ENCODE measurements at places on chromosomes 1 and 21.

- DNase-seq = no peak
Observed at GRCh38 chr1:40645118-40645680, 20.3 kb downstream of the RIMS3 start.

DNA sequence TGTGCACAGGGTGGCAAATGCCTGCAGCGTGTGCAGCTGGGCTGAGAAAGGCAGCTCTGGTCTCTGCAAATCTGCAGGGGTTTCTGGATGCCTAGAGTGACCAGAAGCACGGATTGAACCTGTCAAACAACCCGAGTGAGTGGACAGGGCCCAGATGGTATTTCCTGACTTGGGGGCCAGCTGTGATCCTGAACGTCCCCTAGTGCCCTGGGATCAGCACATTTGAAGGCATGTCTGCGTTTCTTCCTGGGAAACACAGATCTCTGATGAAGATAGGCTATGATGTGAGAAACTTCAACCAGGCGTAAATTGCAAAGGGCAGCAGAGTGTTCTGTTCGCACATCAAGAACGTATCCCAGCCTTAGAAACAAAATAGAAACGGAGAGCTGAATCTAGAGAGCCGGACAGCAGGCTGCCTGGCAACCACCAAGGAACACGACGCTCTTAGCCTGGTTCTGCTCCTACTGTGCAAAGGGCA is 163.1 kb downstream of the KCNJ6 start:
- DNase-seq = no peak

DNA sequence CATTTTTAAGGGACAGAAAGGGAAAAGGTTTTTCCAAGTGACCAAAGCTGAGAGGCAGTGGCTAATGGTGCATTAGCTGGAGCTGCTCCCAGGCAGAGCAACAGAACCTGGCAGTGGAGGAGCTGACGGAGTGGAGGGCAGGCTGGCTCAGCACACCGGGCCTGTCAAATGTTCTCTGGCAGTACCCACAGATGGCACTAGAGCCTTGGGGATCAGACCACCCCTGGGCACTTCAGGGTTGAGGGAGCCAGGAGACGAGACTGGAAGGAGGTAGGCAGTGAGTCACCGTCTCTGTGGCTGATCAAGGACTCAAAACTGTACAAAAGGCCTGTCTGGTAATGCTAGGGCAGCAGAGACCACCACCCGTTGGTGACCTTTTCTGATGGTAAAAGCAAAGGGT is 121.7 kb upstream of the KIAA0040 start:
- DNase-seq = no peak

DNA sequence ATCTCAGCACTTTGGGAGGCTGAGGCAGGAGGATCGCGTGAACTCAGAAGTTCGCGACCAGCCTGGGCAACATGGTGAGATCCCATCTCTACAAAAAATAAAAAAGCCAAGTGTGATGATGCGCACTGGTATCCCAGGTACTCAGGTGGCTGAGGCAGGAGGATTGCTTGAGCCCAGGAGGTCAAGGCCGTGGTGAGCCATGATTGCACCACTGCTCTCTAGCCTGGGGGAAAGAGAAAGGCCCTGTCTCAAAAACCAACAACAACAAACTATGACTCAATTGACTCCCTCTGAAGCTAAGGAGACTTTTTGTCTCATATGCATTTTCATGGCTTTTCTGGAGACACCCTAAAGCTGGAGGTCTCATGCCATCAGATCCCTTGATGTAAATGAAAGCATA is 118.8 kb downstream of the CCDC185 start:
- DNase-seq = no peak

- DNase-seq = no peak
Observed at GRCh38 chr1:51627672-51628071, 10.8 kb downstream of the OSBPL9 start.

Data from activated CD8-positive, alpha-beta memory T cell treated with anti-CD3 and anti-CD28 coated beads for 1 hour (primary cell).